ENCODE measurements at places on chromosomes 4 and X. TPM values are rescaled to one million over a fixed set of nuclear protein-coding genes. Genes with fewer than 3 reads are reported as not detected.

DNA sequence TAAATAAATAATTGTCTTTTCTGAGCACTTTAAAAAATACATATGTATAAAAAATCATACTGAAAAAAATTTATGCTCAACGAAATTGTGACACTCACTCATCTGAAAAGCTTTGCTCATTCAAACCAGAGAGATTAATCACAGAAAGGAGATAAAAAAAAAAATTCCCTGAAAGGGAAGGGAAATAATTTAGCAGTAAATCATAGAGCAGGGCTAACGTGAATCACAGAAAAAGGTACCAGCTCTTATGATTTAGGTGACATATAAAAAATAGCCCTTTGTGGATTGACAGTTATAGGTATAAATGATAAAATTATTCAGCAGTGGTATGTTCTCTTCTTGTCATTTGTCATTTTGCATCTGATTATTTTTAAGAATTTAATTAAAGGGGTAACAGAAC is 552.7 kb upstream of the TENM3 start:
- no peak for DNase-seq

DNA sequence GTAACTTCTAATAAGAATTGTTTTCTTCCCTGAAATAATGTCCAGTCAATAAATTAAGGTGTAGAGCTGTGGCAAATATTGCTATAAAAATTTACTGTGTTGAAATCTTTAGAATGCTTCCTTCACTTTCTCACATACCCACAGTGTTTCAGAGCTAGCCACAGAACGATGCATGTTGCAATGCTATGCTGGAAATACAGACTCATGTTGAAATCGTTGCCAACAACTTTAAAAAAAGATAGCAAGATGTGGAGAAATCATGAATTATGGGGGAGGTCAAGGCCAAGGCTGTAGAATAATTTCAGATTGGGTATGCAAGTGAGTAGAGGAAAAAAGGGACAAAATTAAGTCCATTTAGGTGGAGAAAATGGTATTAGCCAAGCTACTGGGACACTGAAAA is 204.8 kb downstream of the VEGFC start:
- DNase-seq = no peak

GRCh38 chr4:74038086-74038424 is 434 bp downstream of the CXCL3 start:
- peak; percentile 69 for DNase-seq

GRCh38 chr4:65670331-65671031 is at the start of gene EPHA5:
Gene EPHA5 (minus strand): TSS chr4:65670489. CDS start chr4:65669742, 747 bp downstream.
- DNase-seq = peak; percentile 79

DNA sequence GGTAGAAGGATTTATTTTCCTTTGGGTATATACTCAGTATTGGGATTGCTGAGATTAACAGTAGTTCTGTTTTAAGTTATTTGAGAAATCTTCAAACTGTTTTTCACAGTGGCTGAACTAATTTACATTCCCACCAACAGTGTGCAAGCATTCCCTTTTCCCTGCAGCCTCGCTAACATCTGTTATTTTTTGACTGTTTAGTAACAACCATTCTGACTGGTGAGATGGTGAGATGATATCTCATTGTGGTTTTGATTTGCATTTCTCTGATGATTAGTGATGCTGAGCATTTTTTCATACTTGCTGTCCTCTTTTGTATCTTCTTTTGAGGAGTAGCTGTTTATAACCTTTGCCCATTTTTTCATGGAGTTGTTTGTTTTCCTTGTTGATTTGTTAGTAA is 457.8 kb downstream of the TRAM1L1 start:
- DNase-seq = no peak

- peak; percentile 64 for DNase-seq
These were observed 146.3 kb upstream of the RPS6KA3 start for GRCh38 chrX:20412871-20413486.

DNA sequence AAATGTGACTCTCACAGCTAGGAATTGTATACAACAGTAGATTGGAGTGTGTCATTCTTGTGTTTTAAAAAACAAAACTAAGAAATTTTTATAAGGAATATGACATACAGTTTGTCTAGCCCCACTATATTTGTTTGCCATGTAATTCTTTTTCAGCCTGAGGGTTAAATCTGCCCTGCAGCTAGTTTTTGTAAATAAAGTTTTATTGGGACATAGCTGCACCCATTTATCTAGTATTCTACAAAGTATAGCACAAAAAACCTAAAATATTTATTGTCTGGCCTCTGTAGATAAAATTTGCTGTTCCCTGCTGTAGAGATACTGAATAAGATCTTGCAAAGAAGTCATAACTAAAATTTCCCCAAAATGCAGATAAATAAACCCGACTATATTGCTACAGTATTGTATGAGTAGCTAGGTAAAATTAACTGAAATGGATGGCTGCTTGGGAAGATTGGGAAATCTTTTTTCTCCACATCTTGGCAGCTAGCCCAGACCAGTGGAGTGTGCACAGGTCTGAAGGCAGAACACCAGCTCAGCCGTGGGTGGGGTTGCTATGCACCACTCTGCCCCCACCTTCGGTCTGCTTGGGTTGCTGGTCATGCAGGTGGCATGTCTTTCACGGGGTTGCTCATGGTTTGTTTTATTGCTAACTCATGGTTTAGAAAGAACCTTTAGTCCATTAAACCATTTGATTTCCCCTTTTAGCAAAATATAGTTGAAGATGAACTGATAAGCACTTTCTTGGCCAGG is 127.9 kb downstream of the KLHL8 start:
- DNase-seq = no peak

GRCh38 chr4:7161721-7162214 is 30.6 kb upstream of the SORCS2 start:
- no peak for DNase-seq

DNA sequence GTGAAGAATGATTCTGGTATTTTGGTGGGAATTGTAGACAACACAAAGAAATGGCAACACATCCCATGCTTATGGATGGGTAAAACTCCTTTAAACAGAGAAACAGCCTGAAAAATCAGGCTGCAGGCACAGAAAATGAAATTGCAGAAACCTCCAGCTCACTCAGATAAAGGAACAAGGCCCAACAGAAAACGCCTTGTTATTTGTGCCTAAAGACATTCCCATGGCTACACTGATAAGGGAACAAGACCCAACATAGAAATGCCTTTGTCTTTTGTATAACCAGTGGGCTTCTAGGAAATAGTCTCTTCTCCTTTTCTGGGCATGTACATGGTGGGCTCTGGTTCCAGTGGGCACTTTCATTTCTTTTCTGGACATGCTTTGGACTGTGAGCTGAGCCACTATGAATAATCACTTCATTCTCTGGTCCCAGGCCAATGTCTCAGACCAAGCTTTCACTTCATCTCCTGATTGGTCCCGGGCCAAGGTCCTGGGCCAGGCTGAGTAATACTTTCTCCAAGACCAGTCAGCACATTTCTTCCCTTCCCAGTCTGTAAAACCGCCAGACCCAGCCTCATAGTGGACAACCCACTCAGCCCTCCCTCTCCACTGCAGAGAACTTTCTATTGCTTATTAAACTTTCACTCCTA is 160.5 kb downstream of the TBX22 start:
- peak; percentile 82 for DNase-seq

GRCh38 chr4:5218376-5219069 is 167.2 kb downstream of the STK32B start:
- DNase-seq = no peak

DNA sequence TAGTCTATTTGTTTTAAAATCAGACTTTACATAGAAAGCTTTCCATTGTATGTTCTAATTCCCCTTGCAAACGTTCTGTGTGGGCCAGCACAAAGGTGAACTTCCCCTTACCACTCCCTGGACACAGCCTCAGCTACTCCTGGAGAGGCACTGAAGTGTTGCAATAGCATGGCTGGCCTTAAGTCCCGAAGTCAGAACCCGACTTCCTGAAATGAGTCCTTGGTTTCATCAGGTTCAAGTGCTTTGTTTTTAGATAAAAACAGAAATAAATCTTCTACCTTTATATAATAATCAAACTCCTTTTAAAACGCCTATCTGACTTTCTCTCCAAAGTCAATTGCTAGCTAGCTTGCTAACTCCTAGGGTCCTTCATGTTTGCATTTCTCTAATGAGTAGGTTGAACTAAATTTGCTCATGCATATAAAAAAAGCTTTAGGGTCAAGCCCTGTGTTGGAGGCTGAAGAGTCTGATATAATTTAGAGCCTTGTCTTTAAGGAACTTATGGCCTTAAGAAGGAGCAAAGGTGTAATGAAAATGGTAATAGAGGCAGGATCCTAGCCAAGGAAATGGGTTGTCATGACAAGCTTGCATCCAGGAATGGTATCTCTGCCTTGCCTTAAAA is 9.0 kb downstream of the BMP3 start:
- DNase-seq = no peak

GRCh38 chr4:165191814-165192499 is 15.4 kb upstream of the KLHL2 start:
- no peak for DNase-seq

DNA sequence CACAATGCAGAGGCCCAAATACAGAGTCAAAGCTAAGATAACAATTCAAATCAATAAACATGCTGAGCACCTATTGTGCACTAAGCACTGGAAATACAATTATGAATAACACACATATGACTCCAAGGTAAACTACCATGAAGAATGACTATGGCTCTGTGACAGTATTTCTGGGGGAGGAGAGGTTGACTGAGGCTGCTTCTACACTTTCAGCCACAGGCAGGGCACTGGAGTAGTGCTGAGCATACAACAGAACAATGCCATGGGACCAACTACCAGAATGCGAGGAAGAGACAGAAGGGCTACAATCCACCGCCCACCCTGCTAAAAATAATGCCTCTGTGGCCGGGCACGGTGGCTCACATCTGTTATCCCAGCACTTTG is 13.7 kb downstream of the TEC start:
- no peak for DNase-seq

GRCh38 chrX:68880846-68881552 is 52.2 kb downstream of the EFNB1 start:
- DNase-seq = no peak

The HOPX gene
- total RNA-seq = 59.3 TPM

The CLNK gene
- not detected for total RNA-seq

The ATP1B4 gene
- total RNA-seq = not detected

The TEX13C gene
- not detected for total RNA-seq

The ADH7 gene
- not detected for total RNA-seq

The USP51 gene
- 1.2 TPM for total RNA-seq

Measured in Right ventricle myocardium inferior (tissue), 1 donor.